PC-3 (cell line): ENCODE measurements at places on chromosomes 7 and 10. TPM values are rescaled to one million over a fixed set of nuclear protein-coding genes. Genes with fewer than 3 reads are reported as not detected.

DNA sequence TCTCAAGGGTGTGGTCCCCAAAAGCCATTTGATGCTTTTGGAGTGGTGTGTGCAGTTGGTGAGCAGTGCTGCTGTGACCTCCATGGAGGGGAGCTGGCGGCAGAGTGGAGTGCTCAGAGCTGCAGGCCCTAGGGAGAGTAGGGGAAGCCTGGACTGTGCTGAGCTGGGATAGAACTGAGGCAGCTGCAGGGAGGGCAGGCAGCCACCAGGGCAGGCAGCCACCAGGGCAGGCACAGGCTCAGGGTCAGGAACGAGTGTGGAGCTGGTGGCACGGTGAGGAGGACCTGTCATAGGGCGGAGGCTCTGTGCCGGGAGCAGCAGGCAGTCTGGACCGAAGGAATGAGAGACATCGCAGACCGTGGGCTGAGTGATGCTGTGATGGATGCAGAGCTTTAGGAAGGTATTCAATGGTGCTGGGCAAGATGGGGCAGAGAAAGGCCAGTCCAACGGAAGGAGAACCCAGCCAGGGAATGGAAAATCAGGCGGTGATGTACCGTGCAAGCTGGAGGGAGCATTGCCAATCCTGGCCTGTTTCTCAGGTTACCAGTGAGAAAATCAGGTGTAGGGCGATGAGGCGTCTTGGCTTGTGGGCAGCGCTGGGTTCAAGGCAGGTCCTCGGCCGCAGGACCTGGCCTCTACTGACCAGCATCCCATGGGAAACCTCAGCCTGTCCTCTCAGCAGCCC lies 152.6 kb downstream of the CAMK1D start:
- DNase-seq = no peak

- no peak for DNase-seq
Measured at GRCh38 chr10:102241032-102241443, 274 bp downstream of the PITX3 start.

- DNase-seq = peak; percentile 86
Measured at GRCh38 chr7:128259131-128260061, 18.3 kb downstream of the LEP start.

DNA sequence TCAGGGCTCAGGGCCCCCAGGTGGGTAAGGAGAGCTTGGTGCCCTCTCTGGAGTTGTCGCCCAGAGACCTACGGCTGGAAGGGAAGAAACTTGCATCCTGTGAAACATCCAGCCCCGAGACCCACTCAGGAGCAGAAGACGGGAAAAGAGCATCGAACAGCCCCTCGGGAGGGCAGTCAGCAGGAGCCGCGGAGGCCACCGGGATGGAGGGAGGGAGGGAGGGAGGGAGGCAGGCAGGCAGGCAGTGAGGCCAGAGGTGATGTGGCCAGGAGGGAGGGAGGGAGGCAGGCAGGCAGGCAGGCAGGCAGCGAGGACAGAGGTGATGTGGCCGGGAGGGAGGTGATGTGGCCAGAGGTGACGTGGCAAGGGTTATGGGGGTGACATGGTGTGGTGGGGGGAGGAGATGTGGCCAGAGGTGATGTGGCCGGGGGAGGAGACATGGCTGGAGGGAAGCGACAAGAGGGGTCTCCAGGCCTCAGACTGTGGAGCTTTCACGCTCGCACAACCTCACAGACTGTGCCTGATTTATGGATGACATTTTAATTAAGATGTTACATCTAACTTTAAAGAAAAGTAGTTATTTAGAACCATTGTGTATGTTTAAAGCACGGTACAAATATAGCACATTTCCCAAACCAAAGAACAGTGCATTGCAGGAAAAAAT lies 141.1 kb downstream of the DIP2C start:
- DNase-seq = no peak

DNA sequence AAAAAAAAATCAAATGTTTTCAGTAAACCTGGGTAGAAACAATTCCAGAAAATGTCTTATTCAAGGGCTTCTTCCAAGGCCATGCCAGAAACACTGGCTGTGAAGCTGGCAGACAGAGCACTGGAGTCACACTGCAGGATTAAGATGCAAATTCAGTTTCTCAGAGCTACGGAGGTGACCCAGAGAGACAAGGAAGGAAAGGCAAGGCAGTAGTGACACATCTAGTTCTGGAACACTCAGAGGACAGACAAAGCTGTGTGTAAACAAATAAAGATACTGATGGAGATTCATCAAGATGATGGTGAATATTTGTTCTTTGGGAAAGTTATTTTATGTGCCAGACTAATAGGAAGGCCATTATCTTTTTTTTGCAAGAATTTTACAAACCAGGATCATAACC lies 608.3 kb upstream of the C7orf33 start:
- peak; percentile 3 for DNase-seq

DNA sequence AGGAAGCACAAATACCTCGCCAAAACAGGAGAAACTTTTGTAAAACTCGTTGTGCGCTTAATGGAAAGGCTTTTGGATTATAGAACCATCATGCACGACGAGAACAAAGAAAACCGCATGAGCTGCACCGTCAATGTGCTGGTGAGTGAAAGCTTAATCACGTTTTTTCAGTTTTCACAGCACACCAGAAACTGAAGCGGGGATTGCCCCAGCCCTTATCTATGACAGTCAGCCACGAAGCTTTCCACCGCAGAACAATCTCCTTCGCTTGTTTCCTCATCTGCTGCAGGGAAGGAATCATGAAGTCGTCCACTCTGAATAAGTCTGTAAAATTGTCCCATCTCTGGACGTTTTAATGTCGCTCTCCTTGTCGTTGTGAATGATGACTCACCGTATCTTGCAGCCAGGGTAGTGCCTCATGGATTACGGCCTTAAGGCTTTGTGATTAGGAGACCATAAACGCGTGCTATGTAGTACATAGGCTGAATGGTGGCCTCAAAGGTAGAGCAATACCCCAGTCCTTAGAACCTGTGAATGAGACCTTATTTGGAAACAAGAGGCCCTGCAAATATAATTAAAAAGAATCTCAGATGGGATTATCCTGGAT lies 174.9 kb upstream of the NPS start:
- DNase-seq = no peak

- peak; percentile 78 for DNase-seq
Measured at GRCh38 chr7:92460109-92460508, 12.8 kb downstream of the GATAD1 start.

- peak; percentile 39 for DNase-seq
Measured at GRCh38 chr10:101834341-101834740, 9.3 kb downstream of the KCNIP2 start.

DNA sequence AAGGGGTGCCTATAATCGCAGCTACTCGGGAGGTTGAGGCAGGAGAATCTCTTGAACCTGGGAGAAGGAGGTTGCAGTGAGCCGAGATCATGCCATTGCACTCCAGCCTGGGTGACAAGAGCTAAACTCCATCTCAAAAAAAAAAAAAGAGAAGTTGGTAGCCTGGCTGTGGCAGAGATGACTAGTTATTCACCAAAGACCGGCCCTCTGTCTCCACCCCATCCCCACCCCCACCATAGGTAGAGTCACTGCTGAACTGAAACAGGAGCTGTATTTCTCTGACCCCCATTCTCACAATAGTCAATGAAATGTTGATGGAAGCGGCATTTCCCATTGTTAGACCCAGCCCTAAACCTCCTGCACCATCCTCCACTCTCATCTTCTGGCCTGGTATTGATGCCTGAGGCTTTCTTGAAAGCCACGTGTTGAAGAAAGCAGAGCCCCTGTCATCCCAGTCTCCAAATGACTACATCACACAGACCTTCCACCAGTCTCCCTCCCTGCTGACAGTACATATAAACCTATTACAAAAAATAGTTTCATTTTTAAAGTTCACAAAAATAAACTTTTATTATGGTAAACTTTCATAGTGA lies 9.4 kb upstream of the PIK3CG start:
- DNase-seq = no peak

DNA sequence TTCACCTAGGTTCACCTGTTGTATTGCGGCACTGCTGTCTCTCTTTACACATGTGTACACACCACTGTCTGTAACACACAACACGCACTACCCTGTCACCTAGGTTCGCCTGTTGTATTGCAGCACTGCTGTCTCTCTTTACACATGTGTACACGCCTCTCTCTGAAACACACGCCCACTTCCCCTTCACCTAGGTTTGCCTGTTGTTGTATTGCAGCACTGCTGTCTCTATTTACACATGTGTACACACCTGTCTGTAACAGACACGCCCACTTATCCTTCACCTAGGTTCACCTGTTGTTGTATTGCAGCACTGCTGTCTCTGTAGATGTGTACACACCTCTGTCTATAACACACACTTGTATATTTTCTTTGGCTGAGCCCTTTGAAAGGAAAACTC lies 51.5 kb downstream of the WDR37 start:
- DNase-seq = peak; percentile 2

- DNase-seq = no peak
Measured at GRCh38 chr7:18550574-18550973, 55.0 kb downstream of the HDAC9 start.

- no peak for DNase-seq
Measured at GRCh38 chr10:77865580-77866324, 60.8 kb downstream of the DLG5 start.

DNA sequence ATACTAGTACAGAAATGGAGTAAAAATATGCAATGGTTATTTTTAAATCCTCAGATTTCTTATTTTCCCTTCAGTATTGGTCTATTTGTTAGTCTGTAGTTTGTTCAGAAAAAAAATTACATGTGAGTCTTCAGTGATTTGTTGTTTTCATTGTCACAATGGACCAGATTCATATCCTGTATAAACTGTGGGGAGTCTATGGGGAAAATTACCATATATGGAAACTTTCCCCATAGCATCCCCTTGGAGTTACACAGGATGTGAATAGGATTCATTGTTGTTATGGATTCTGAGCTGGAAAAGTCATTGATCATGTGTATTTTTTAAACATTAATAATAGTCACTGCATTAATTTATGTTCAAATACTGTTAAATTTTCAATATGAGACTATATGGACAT lies 72.6 kb downstream of the ST7 start:
- no peak for DNase-seq

DNA sequence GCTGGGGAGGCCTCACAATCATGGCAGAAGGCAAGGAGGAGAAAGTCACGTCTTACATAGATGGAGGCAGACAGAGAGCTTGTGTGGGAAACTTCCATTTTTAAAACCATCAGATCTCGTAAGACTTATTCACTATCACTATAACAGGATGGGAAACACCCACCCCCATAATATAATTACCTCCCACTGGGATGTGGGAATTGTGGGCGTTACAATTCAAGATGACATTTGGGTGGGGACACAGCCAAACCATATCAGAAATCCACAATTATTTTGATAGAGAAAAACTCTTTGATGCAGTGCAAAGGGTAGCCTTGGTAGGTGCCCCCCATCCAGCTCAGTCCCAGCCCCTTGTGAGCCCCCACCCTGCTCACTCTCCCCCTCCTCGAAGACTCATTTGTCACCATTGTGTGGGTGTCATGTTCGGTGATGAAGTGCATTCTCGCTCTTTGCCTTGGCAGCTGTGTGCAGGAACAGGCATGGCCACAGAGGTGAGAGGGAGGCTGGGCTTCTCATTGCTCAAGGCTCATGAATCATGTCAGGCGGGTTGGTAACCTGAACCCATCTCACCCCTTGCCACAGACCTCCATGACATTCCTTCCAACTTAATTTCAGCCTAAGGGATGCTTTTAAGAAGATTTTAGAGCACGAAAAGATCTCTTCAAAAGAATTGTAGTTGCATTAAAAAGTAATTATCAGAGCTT lies 75.9 kb downstream of the BUB3 start:
- DNase-seq = peak; percentile 75

DNA sequence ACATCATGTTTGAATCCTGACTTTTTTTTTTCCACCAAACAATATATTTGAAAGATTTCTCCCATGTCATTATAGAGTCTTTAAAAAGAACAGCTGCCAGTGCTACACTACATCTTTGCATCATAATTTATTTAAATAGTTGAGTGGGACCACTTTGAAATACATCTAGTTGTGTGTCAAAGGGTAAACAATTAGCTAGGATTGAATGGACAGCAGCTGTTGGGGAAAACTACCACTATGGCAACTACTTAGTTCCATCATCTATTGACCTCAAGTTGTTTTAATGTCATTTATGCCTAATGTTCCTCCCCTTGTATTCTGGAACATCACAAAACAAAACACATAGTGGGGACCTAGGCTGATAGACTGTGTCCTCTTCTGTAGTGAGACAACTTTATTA lies 985.1 kb downstream of the SORCS1 start:
- DNase-seq = no peak

DNA sequence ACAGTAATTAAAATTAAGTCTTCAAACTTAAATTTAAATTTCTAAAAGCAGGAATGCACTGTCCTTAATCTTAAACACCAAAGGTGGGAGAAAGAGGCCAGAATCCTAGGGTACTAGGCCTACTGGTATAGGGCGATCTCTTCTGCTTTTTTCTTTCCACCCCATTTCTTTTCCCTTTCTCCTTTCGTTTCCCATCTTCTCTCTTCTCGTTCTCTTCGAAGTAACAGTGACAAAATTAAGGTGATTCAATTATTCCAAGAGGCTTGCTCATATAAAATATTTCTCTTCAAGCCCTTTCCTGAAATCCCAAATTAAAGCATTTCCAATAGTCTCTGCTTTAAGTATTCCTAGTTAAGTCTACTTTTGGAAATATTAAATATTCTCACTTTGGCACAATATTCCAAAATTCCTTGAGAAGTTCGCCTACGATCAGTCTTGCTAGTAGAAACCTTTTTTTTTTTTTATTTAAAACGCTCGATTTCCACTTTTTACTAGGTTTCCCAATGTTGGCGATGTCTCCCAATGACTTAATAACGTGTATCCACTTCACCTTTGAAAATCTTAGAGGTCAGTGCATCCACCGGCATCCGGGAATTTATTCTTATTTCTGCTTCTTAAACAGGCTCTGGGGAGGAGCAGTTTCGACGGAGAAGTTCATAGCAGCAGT lies 765 bp upstream of the LCOR start:
- no peak for DNase-seq

Gene ZP3
- 11.9 and 21.6 TPM in 2 replicates for total RNA-seq

Gene NYAP1
- total RNA-seq = 1.2 and 1.9 TPM in 2 replicates

Gene ATP6V0A4
- 0.86 and 1.0 TPM in 2 replicates for total RNA-seq

Gene HOXA7
- total RNA-seq = 2.6 and 2.8 TPM in 2 replicates
